Fibroblast of skin of scalp (primary cell): ENCODE measurements at places on chromosomes 2 and 18.

GRCh38 chr18:154151-154550, 4.2 kb upstream of the USP14 start:
- peak; percentile 11 for DNase-seq

GRCh38 chr2:56682397-56682760, 498.6 kb downstream of the CCDC85A start:
- DNase-seq: no peak

- DNase-seq: no peak
These were observed 69.3 kb upstream of the SLC16A14 start for GRCh38 chr2:230137902-230138539.

DNA sequence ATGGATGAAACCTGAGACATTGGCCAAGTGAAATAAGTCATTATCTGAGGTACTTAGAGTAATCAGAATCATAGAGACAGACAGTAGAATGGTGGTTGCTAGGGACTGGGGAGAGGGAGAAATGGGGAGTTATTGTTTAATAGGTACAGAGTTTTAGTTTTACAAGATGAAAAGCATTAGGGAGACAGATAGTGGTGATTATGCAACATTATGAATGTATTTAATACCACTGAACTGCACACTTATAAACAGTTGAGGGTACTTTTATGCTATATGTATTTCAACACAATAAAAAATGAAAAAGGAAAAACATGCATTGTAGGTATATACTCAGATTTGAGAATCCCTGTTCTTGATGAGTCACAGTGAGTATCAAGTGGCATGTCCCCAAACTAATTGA, 59.7 kb downstream of the EPC2 start:
- DNase-seq: no peak

- peak; percentile 76 for DNase-seq
These were observed 120.4 kb downstream of the RNF144A start for GRCh38 chr2:7037340-7038333.

DNA sequence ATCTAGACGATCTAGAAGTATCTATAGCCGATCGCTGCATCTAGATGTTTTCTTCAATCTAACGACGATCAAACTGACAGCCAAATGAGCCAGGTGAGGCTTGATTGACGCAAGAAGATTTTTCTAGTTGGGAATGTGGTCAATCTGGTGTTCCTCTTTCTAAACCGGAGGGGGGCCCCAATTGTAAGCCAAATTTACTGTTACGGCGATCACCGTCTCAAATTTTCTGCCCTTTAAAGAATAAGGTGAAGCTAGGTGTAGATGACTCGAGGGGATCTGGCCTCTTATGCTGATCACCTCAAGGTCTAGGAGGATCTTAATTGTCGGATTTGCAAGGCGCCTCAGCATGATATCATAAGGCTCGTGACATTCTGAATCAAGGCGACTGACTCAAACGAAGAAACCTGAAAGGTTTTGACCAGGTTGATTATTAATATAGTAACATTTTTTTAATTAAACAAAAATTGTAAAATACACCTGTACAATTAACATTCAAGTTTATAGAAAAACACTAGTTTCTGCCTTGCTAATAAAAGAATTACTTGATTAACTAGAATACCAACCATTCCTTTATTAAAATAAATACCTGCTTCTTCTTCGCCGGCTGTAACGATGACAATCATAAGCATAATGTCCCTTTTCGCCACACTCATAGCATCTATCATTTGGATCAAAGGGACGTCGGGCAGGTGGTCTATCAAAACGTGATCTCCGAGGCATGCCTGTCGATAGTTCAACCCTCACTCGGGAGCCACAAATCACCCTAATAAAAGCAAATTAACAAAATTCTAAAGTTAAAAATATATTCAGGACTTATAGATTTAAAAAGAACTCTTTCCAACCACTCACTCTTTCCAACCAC, 2.0 kb downstream of the SRSF7 start:
- DNase-seq: no peak

GRCh38 chr2:64120008-64120407, 24.2 kb downstream of the PELI1 start:
- DNase-seq: no peak

DNA sequence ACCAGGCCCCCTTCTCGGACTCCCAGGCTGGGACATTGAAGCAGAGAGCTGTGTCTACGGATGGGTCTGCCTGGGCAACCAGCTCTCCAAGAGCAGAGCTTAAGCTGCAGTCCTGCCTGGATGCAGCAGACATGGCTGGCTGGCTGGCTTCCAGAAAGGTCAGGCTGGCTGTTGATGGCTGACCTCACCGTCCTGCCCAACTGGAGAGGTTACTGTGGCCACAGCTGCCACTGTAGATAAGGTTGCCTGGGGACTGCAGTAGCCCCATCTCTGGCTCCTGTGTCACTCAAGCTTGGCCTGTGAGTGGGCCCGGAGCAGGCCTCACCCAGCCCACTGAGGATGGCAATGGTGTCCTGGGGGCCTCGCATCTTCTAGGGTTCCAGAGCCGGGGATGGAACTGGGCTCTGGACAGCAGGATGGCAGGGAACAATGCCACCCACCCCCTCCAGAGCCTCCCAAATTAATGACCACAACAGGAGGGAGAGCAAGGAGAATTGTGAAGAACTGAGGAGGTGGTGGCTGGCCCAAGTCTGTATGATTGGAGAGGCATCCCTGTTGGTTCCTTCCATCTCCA, 37.0 kb upstream of the FOSL2 start:
- DNase-seq: no peak

DNA sequence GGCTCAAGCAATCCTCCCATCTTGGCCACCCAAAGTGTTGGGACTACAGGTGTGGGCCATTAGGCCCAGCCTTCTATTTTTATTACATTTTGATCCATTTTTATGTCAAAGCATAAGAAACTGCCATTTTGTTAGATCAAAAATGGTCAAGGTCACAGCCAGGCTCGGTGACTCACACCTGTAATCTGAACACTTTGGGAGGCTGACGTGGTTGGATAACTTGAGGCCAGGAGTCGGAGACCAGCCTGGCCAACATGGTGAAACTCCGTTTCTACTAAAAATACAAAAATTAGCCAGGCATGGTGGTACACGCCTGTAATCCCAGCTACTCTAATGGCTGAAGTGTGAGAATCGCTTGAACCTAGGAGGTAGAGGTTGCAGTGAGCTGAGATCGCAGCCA, 49.2 kb downstream of the EEF1B2 start:
- no peak for DNase-seq

DNA sequence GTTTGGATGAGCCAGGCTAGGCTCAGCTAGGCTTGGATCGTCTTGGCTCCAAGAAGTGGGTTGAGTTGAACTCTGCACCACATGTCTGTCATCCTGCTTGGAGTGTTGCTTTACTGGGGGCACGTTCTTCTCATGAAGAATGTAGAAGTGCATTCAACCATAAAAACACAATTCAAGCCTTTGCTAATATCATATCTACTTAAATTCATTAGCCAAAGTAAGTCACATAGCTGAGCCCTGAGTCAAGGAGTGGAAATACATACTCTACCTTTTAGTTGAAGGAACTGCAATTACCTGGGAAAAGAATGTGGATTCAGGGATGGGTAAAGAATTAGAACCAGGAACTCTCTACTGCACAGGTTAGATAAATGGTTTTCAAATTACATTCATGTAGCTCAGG, 360.4 kb upstream of the KCNH7 start:
- no peak for DNase-seq

DNA sequence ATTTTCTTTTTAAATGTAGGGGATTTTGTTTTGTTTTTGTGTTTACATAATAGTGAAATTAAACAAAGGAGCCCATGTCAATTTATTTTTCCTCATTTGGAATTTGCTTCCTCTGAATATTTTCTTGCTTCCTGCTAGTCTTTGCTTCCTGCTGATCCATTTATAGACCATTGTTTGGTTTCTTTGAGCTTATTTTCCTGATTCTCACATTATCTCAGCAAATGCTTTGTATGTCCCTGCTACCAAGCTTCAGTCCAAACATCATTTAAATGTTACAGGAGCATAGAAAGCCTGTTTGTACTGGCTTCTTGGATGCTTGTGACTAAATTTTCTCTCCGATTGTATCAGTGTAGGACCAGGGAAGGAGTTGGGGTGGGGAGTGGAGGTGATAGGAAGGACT, 127.3 kb upstream of the IL1R2 start:
- no peak for DNase-seq

- DNase-seq: peak; percentile 20
These were observed 130.9 kb upstream of the SMAD7 start for GRCh38 chr18:49081511-49082155.

GRCh38 chr2:43194121-43194869, 32.1 kb downstream of the ZFP36L2 start:
- no peak for DNase-seq

DNA sequence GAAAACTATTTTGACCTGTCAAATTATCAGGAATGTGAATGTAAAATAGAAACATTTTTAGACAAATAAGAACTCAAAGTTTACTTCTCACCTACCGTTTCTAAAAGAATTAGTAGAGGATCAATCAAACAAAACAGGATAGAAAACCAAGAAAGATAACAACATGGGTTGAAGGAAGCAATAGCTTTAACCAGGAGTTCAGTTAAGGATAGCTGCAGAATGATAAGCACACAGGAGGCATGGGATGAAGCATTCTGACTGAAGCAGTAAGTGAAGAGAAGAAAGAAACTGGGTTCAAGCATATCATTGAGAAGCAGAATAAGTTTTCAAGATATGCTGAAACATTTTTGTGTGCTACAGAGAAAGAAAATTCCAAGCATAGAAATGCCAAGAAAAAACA, 52.3 kb downstream of the TWSG1 start:
- no peak for DNase-seq

- no peak for DNase-seq
These were observed 55.4 kb upstream of the UPP2 start for GRCh38 chr2:158046121-158046880.

- DNase-seq: peak; percentile 90
These were observed 592.2 kb upstream of the SYT4 start for GRCh38 chr18:43869451-43870008.

- peak; percentile 32 for DNase-seq
These were observed 2.3 kb downstream of the TM4SF20 start for GRCh38 chr2:227376656-227377396.

DNA sequence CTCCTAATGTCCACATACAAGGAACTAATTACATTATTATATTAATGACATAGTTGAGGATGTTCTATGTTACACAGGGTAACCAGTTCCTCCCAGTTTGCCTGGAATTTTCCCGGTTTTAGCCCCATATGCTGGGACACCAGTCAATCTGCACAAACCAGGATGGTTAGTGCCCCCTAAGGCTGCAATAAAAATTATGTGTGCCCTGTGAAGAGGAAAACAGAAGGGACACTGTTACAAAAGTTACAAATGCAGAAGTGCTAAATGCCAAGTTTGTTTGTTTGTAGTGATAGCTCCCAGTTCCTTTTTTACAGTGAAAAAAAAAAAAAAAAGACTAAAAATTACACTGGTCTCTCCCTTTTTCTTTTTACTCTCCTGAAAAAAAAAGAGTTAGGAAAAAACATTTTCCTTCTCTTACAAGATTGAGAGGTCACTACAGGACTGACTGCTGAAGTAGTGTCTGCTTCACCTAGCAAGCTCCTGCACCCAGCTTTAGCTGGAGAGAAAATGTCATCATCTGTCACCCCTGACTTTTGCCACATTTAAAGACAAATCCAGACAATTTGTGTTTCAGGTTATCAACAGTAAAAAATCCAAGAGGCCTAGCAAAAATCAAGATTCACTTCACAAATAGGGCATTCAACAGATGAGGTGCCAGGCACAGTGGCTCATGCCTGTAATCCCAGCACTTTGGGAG, 3.2 kb downstream of the ANKRD44 start:
- DNase-seq: no peak

- DNase-seq: peak; percentile 40
These were observed 240.9 kb upstream of the APCDD1 start for GRCh38 chr18:10213526-10213925.

GRCh38 chr2:120864981-120865380, 129.3 kb downstream of the GLI2 start:
- peak; percentile 73 for DNase-seq

DNA sequence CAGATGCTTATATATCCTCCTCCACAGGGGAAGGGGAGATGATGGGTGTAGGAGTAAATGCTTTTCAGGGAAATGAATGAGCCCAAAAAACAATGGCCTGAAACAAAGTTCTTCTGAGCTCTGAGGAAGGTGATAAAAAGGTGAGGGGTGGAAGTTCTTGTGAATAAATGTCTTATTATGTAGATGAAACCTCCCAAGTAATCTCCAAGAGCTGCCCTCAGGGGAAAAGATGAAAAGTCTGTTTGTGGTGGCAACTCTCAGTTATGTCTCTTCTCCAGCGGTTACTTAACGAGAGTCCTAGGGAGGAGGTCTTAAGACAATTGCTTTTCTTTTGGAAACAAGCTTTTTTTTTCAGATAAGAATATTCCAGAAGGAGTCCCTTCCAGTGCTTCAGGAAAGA, 115.5 kb upstream of the CHAC2 start:
- DNase-seq: no peak

GRCh38 chr2:860259-860855, 90.3 kb upstream of the SNTG2 start:
- DNase-seq: no peak

- DNase-seq: peak; percentile 66
These were observed 212.3 kb downstream of the SNTG2 start for GRCh38 chr2:1162768-1163584.

DNA sequence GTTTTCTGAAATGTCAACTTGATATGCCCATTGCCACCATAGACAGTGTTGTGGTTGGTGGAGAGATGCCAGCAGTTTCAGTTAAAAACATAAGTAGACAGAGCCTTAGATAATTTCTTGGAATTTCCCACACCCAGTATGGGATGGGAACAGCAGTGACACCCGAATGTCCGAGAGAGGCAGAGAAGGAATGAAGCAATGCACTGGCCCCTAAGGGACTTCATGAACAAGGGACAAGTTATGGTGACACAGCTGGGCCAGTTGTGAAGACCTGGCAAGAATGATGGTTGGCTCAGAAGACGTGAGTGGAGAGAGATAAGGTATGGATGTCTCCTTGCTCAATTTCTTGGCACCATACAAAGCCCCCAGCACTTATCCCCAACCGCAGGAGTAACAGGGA, 165.2 kb upstream of the APCDD1 start:
- DNase-seq: peak; percentile 13

- no peak for DNase-seq
These were observed 30.3 kb upstream of the ACYP2 start for GRCh38 chr2:54085069-54085468.

DNA sequence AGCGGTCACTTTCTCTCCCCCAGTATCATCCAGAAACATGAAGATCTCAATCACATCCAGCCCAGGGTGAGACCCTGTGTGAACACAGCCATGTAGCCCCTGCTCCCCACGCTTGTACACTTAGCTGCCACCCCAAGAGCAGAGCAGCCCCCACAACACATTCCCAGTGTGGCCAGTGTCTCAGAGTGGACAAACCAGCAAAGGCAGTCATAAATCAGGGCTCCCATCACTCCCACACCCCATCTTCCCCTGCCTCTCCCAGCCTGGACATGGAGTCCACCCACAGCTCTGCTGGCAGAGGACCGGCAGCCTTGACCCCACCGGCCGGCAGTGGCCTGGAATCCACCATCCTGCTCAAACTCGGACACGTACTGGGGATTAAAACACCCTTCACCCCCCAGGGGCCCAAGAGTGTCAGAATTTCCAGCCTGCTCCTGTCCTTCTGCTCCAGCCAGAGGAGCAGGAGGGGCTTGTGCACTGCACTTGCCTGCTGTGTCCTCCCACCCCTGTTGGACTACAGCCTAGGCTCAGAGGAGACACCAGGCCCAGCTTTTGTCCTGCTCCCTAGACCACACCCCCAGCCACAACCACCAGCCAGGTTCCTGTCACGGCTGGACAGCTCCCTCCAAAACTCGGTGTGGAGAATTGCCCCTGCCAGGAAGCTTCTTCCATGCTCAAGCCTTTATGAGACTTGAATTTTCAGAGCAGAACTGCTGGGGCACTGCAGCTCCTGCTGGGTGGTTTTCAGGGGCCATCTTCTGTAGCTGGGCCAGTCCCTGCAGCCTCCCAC, 206.1 kb downstream of the SMAD2 start:
- no peak for DNase-seq

- DNase-seq: no peak
These were observed 2.7 kb downstream of the IKZF2 start for GRCh38 chr2:213148572-213149261.
